ENCODE measurements at places on chromosomes 1 and 21.

GRCh38 chr1:65615859-65616258, 176.8 kb upstream of the PDE4B start:
- DNase-seq = no peak

- no peak for DNase-seq
These were observed 252.1 kb upstream of the TMEM51 start for GRCh38 chr1:14901371-14901954.

GRCh38 chr1:234893725-234894630, 234.7 kb downstream of the TOMM20 start:
- no peak for DNase-seq

GRCh38 chr1:28718586-28719331, 18.0 kb upstream of the YTHDF2 start:
- no peak for DNase-seq

DNA sequence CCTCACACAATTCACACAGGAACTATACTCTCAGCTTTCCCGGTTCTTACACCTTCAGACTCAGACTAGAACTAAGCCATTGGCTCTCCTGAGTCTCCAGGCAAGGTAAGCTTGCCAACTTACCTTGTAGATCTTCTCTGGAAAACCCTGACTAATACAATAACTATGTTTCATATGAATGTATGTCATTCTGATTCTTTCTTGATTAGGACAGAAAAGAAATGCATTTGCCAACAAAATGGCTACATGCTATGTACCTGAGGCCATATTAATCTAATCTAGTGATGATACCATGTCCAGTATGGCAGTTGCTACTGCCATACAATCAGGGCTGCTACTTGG, 9.8 kb upstream of the ZSWIM5 start:
- no peak for DNase-seq

DNA sequence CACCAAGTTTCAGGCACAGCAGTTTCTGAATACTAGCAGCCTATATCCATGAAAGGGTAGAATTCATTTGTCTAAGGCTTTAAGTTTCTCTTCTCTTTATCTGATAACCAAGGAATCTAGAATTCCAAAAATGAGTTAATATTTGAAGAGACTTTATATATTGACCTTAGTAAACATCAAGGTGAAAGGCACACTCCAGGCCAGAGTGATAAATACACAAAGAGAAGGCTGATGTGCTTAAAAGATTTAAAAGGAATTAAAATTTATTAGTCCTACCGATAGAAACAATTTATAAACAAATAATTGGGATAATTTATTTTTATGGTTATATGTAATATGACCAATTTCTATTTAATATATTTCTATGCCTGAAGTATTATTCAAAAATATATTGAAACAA, 93.4 kb upstream of the DESI2 start:
- no peak for DNase-seq

DNA sequence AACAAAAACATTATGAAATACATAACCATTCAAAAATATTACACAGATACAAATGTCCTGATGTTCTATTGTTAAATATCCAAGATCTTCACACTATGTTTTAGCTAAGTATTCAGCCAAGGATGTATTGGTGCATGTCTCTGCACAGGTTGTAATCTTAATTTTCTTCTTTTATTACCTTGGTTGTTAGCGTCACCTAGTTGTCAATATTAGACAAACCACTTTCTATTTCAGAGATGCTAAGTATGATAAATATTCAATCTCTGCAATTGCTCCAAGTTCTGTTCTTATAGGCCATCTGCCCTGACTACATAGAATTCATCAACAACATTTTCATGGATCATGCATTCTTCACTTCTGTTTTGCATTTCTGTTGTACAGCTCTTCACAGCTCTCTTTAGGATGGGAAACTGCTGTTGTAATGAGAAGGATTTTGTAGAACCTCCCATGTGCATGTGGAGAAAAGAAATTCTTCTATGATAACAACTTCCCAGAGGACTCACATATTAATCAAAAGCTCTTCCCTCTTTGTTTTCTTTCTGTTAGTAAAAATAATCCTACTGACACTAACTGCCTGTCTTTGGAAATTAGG, 380.1 kb downstream of the NUF2 start:
- DNase-seq = no peak

- DNase-seq = no peak
These were observed 75.7 kb upstream of the ZNF326 start for GRCh38 chr1:89919174-89919573.

DNA sequence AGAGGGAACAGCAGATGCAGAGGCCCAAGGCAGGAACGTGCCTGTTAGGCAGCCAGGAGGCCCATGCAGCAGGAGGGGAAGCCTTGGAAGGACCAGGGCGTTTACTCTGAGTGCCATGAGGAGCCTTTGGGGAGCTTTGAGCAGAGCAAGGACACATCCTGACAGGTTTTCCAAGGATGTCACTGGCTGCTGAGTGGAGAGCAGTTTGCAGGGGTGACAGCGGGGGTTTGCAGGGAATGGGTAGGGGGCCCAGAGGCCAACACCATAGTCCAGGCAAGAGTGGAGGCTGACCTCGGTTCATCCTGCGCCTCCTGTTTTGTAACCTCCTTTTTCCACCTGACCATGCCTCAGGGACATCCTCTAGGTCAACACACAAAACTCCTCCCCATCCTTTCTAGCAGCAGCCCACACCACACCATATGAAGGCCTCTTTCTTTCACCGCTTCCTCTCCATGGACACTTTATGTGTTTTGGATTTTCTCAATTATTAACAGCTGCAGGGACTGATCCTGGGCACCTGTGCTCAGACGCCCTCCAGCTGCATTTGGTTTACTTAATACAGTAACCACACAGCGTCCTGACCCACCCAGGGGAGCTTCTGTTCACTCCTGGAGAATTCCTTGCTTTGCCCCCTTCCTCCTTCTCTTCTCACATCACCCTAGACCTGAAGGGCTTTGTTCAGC, 528.5 kb downstream of the MATN1 start:
- no peak for DNase-seq

DNA sequence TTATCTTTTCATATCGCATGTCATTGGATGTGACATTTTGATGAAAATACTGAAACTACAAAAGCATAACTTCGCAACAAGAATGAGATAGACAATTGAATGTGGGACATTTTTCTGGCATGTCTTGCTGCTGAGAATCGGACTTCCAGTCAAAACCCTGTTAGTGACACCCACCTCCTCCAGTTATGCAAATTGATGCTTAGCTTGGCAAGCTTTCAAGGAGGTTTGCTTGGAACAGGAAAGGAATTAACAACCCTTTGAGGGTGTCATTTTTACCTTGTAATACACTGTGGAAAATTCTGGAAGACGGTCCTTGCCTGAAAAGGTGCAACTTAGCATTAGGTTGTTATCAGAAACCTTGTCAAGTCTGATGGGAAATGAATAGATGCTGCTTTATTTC, 38.8 kb upstream of the FAM3B start:
- no peak for DNase-seq

- DNase-seq = no peak
These were observed 15.8 kb upstream of the SLC25A44 start for GRCh38 chr1:156177919-156178654.

DNA sequence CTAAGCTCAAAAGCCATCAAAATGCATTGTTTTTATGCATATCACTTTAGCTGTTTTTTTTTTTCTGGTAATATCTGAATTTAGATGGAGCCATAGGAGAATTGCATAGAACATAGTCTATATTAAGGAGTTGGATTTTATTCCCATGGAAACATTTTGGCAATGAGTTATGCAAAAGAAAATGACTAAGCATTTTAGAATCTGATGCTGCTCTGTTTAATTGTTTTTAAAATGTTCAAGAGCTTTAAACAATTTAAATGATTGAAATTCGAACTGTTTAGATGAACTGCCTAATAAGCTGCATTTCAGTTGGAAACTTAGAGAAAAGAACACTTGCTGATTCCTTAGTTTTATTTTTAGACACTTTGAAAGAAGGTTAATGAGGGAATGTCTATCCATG, 1531.5 kb upstream of the B3GALT2 start:
- DNase-seq = no peak

DNA sequence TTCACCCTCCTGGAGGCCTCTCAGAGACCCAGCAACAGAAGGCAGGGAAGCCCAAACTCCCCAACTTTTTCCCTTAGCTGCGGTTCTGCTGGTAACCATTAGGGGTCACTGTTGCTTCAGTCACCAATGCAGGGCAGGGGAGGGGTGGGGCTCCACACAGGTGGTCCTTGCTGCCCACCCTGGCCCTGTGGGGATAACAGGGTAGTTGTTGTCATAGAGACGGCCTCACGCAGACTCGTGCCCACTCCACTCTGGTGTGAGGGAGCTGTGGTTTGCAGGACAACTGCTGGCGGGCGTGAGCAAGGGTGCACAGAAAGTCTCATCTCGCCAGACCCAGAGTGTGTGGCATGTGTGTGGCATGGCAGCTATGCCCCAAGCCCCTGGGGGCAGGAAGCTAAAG, 19.9 kb downstream of the INSRR start:
- DNase-seq = no peak

DNA sequence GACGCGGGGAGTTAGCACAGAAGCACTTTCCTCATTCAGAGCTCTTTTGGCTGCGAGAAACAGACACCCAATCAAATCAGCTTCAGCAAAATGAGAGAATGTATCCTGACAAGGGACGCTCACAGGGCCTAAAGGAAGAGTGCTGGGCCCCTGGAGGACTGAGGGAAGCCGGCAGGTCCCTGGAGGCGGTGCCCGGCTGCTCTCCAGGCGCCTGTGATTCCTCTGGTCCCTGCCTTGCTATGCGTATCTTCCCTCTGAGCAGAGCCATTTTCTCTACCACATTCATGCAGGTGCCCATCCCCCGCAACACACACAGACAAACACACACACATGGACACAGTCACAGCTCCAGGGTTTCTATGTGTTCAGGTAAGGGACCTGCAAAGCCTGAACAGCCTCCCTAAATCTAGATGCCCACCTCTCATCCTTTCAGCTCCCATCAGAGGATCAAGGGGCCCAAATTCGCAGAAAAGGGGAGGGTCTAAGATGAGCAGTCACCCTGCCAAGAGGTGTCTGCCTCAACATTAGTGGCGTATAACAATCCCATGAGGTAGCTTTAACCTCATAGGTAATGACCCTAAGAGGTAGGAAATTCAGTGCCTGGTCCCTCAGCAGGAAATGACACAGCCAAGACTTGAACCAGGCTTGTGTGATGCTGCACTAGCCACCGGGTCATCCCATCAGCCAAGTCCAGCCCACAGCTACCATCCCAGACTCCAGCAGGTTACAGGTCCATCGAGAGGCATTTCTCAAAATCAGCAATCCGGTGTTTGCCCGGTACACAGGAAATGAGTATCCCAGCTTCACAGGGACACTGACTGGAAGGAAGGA, 29.0 kb downstream of the PTAFR start:
- no peak for DNase-seq

GRCh38 chr1:161492827-161493226, 12.4 kb upstream of the FCGR2A start:
- DNase-seq = no peak

DNA sequence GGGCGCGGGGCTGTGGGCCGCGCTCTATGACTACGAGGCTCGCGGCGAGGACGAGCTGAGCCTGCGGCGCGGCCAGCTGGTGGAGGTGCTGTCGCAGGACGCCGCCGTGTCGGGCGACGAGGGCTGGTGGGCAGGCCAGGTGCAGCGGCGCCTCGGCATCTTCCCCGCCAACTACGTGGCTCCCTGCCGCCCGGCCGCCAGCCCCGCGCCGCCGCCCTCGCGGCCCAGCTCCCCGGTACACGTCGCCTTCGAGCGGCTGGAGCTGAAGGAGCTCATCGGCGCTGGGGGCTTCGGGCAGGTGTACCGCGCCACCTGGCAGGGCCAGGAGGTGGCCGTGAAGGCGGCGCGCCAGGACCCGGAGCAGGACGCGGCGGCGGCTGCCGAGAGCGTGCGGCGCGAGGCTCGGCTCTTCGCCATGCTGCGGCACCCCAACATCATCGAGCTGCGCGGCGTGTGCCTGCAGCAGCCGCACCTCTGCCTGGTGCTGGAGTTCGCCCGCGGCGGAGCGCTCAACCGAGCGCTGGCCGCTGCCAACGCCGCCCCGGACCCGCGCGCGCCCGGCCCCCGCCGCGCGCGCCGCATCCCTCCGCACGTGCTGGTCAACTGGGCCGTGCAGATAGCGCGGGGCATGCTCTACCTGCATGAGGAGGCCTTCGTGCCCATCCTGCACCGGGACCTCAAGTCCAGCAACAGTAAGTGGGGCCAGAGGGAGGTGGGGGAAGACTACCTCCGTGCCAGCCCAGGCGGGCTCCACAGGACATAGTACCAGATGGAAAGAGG, 808 bp downstream of the MAP3K21 start:
- no peak for DNase-seq

DNA sequence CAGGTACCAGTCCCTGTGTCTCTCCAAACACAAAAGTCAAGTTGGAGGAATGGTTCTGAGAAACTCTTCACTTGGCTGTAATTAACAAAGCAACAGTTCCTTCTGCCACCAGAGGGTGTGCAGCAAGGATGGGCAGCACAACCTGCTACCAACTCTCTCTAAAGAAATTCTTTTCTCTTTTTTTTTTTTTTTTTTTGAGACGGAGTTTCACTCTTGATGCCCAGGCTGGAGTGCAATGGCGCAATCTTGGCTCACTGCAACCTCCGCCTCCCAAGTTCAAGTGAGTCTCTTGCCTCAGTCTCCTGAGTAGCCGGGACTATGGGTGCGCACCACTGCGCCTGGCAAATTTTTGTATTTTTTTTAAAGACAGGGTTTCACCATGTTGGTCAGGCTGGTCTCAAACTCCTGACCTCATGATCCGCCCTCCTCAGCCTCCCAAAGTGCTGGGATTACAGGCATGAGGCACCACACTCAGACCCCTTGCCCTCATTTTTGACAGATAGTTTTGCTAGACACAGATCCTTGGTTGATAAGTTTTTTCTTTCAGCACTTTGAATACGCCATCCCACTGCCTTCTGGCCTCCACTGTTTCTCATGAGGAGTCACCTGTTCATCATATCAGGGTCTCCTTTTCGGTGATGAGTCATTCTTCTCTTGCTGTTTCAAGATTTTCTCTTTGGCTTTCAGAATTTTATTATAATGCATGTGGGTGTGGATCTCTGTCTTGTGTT, 12.1 kb upstream of the DEGS1 start:
- no peak for DNase-seq

DNA sequence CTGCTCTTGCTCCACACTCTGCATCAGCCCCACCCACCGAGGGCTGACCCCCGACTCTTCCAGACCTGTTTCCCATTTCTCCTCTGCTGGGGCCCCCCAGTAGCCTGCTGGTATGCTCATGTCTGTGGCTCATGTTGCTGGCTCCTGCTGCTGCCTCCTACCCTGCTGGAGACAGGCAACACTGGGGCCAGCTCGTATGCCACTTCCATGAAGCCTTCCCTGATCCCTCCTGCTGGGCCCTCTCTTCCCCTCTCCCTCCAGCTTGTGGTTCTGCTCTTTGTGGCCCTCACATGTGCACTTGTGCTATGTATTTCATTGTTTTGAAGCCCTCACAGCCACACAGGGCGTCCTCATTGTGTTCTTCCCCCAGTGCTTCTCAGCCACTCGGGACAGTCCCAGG, 40.5 kb downstream of the CNN3 start:
- DNase-seq = no peak

GRCh38 chr1:75712306-75712705, 12.2 kb upstream of the ACADM start:
- DNase-seq = no peak

DNA sequence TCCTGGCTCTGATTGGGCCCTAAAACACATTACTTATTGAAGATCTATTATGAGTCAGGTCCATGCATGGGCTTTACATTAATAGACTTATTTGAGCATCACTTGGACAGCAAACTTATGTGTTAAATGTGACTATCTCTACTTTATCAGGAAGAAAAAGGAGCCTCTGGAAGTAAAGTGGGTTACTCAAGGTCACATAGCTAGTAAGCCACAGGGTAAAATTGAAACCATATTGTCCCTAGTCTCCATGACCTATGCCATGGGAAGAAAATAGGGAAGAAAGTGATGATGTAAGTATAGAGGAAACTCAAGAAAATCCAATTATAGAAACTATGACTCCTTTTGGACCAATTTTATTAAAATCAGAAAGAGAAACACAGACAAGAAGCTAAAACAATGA, 555.3 kb downstream of the NUF2 start:
- no peak for DNase-seq

Measured in stimulated activated CD8-positive, alpha-beta memory T cell treated with anti-CD3 and anti-CD28 coated beads, Interleukin-2, amount 100 ng/mL, for 1 hour (primary cell).